ENCODE measurements at places on chromosomes 6 and 20.

GRCh38 chr20:44714102-44714700 lies 968 bp upstream of the CCN5 start:
- no peak for DNase-seq

DNA sequence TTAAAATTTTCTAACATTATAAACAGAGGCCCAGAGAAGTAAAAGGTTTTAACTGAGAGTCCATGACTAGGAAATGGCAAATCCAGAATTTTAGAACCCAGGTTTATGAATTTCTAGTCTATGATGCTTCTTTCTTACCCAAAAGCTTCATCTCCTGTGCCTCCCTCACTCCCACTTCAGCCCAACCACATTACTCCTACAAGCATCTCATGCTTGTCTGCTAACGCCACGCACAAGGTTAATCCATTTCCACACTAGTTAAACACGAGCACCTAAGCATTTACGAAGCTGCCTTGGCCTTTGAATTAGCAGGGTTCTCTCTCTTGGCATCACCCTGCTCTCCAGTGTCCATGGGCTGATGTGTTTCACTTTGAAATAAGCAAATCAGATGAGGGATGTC lies 32.0 kb downstream of the TNFRSF21 start:
- DNase-seq: no peak

- DNase-seq: no peak
Measured at GRCh38 chr20:37298190-37298939, 8.9 kb downstream of the MANBAL start.

- peak; percentile 17 for DNase-seq
Measured at GRCh38 chr6:34027445-34027936, 118.4 kb downstream of the GRM4 start.

DNA sequence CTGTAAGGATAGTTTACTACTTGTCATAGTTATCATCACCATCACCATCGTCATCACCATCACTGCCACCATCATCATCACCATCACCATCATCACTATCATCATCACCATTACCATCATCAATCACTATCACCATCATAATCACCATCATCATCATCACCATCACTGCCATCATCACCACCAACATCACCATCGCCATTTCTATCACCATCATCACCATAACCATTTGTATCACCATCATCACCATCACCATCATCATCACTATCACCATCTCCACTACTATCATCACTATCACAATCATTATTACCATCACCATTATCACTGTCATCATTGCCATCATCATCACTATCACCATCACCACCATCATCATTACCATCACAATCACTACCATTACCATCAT lies 655.5 kb upstream of the DEFB115 start:
- no peak for DNase-seq

DNA sequence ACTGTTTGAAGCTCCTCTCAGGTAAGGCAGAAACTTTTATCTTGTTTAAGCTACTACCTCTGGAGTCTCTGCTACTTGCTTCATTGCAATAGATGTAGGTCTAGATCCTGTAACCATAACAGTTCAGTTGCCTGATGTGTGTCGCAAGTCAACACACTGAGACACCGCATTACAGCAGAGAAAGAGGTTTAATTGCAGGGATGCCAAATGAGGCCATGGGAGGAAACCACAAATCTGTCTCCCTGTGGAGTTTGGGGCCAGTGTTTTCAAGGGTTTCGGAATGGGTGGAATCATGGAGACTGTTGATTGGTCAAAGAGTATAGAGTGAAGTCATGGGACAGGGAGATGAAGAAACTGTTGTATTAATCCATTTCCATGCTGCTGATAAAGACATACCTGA lies 57.1 kb upstream of the RBM24 start:
- DNase-seq: no peak

GRCh38 chr6:142613981-142614380 lies 312.2 kb downstream of the ADGRG6 start:
- DNase-seq: no peak

GRCh38 chr6:146335336-146335735 lies 208.3 kb upstream of the RAB32 start:
- no peak for DNase-seq

DNA sequence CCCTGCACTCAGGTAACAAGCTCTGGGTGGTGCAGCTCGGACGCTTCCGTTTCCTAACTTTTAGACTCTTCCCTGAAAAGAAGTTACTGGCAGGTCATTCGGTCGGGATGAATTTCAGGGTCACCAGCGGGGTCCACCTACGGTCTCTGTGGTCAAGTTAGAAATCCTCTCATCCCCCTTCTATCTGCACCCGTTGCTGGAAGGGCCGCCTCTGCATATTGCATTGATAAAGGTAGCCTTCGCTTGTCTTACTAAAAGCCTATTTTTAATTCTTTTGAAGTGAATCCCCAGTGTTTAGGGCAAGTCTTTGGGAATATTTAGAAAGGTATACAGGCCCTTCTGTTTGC lies 47.3 kb downstream of the LRRN4 start:
- DNase-seq: no peak

DNA sequence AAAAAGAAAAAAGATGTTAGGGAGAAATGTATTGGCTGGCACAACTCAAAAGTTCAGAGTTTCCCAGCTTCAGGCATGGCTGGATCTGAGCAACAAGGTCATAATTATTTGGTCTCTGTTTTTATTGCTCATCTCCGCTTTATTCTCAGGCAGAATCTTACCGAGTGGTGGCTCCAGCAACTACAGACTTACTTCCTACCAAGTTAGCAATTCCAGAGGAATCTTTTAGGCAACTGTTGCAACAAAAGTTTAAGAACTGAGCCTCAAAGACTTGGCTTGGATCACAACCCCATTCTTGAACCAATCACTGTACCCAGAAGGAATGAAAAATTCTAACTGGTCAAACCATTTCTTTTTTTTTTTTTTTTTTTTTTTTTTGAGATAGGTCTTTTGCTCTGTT lies 35.5 kb upstream of the NCOA3 start:
- DNase-seq: no peak

DNA sequence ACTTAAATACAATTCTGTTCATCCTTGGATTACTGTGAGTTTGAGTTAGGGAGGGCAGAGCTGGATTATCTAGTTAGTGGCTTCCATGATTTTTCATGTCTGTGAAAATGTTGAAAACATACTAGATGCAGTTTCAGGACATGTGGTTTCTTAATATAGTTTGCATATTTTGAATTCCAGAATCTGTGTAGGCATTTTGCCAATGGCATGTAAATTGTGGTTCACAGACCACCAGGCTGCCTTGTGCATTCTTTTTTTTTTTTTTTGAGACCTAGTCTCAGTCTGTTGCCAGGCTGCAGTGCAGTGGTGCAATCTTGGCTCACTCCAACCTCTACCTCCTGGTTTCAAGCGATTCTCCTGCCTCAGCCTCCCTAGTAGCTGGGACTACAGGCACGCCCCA lies 42.8 kb downstream of the CDC5L start:
- no peak for DNase-seq

DNA sequence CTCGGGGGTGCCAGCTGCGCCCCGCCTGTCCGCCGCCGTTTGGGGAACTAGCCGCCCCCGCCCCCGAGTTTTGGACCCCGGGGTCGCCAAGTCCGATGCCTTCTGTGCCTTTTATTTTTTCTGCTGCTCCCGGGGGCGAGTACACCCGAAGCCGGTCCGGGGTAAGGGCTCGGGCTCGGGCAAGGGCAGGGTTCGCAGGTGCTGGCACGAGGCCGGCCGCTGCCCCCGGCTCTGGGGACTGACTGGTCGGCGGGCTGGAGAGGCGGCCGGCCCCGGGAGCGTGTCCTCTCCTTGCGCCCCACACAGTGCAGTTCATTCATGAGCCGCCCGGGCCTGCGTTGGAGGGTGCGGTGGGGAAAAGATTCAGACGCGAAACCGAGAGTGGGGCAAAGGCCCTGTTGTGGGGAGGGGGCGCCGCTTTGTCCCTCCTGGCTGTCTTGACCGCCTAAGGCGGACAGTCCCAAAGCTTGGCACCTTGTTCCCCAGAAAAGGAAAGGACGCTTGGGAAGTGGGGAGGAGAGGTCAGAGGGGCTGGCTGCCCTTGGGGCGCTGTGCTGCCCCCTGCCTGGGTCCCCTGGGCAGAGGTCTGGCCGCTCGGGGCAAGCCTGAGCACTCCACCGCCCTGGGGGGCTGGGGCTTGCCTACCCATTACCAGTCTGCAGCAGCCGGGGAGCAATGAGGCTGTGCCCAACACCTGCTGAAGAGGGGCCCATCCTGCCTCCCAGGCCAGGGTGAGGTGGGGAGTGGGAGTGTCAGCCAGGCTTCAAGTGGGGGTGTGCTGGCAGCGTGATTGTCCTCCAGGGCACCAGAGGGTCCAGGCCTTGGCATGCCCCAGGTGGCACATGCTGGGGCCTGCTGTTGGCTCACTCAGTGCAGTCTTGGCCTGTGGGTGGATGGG lies 915 bp downstream of the TMEM63B start:
- DNase-seq: no peak

- DNase-seq: no peak
Measured at GRCh38 chr6:38750968-38751615, 36.0 kb downstream of the DNAH8 start.

- no peak for DNase-seq
Measured at GRCh38 chr6:85498596-85499258, 48.8 kb downstream of the NT5E start.

DNA sequence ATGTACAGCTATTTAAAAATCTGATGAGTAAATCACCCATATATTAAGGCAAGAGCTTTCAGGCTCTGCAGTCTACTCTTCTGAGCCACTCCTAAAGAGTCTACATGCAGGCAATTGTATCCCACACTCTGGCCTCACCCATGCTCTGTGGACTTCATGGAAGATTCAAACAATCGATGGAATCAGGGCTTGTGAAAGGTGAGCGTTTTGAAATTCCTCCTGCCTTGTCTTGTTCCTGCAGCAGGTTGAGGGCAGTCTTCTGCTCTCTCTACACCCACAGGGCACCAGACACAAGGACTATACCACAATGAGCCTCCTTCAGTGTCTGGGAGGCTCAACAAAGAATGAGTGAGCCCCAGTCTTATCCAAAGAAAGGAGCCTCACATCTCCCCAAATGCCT lies 51.1 kb downstream of the TBC1D7 start:
- no peak for DNase-seq

- DNase-seq: no peak
Measured at GRCh38 chr6:42889815-42890214, 10.4 kb downstream of the RPL7L1 start.

GRCh38 chr20:25252230-25252651 lies 4.4 kb downstream of the PYGB start:
- DNase-seq: no peak

DNA sequence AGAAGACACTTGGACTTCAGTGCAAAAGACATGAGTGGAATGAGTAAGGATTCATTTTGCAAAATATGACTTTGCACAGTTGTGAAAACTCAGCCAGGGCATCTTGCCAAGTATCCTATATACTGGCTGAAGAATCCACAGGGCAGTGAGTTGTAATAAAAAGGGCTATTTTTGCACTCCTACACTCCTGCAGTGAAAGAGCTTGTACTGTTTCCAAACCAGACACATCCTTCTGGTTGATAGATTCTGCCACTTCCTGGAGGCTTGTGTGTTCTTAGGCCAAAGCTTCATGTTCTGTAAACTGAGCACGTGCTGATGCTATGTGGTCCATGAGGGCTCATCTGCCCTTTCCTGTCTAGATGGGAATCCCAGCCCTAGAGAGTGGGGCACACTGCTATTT lies 34.9 kb downstream of the GMPR start:
- no peak for DNase-seq

GRCh38 chr20:25011831-25012241 lies 19.3 kb upstream of the APMAP start:
- no peak for DNase-seq

- DNase-seq: no peak
Measured at GRCh38 chr6:131136021-131136786, 937 bp downstream of the AKAP7 start.

DNA sequence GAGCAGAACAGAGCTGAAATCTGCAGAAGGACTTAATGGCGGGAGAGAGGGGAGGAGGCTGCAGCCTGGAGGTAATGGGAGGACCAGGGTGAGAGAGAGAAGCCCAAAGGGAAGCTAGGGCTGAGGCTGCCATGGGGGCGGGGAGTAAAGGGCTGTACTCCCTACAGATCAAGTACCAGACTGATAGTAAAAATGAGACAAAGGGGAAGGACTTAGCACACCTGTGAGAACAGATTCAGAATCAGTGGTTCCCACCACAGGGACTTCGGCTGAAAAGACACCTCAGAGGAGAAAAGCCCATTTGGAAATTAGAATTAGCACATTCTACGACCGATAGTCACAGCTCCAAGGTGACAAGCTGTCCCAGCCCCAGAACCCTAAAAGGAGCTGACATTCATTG lies 6.4 kb upstream of the TBXT start:
- DNase-seq: no peak

- no peak for DNase-seq
Measured at GRCh38 chr6:41967312-41968287, 26.0 kb upstream of the CCND3 start.

- DNase-seq: no peak
Measured at GRCh38 chr6:110385458-110385863, 27.3 kb upstream of the METTL24 start.

- no peak for DNase-seq
Measured at GRCh38 chr20:13941031-13941430, 49.4 kb downstream of the SEL1L2 start.

GRCh38 chr6:148657048-148657447 lies 89.8 kb upstream of the UST start:
- no peak for DNase-seq

GRCh38 chr20:50517817-50518154 lies 7.6 kb downstream of the PTPN1 start:
- no peak for DNase-seq

DNA sequence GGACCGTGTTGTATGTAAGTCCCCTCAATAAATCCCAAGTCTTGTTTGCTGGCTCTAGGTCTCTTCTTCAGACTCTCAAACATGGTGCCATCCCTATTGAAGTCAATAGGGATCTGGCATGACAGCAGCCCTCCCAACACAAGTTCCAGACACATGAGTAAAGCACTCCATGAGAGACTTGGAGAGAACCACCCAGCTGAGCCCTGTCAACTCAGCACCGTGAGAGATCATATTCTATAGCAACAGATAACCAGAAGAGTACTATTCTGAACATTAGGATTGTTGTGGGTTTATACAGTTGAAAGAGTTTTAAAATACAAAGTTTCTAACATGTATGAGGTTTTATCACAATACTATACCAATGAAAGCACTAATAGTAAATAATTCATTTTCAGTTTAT lies 23.5 kb downstream of the TMEM14A start:
- DNase-seq: no peak

DNA sequence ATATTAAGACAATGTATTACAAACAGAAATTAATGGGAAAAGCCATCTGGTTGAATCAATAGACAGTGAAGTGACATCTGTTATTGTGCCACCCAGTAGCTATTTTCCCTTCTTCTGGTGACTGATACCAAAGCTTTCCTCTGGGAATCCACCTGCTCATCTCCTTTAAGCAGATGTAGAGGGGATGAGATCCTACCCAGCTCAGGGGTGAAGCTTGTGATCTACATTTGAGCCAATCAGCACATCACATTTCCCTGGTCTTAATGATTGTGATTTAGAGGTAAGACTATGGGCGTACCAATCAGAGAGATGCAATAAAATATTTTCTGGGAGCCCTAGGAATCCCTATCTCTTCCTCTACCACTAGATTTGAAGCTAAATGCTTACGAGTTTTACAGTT lies 782.9 kb downstream of the PTPRT start:
- DNase-seq: no peak

- no peak for DNase-seq
Measured at GRCh38 chr6:148831531-148831930, 84.7 kb downstream of the UST start.

- no peak for DNase-seq
Measured at GRCh38 chr6:29656157-29656556, 735 bp upstream of the MOG start.

- DNase-seq: no peak
Measured at GRCh38 chr20:36670665-36671357, 24.8 kb upstream of the SLA2 start.

GRCh38 chr20:49685161-49685601 lies 28.5 kb downstream of the B4GALT5 start:
- no peak for DNase-seq
